ENCODE measurements at places on chromosomes 5 and 9.

- DNase-seq = peak; percentile 61
Observed at GRCh38 chr5:135488727-135489465, 36.7 kb upstream of the TIFAB start.

- DNase-seq = peak; percentile 82
Observed at GRCh38 chr5:40410964-40411635, 268.6 kb upstream of the PTGER4 start.

DNA sequence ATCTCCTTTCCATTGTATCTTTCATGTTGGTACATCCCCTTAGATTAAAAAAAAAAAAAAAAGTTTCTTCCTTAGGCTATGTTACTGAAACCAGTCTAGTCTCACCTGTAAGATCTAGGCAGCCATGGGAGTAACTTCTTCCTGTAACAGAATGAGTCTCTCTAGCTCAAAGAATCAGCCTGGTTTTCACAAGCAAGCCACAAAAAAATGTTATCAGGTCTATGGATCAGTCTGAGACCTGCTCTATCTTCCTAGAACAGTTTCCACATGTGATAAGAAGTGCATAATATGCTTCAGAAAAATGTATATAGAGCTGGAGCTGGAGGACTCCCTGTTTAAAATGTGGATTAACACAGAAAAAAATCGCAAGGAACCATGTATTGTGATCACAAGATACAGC lies 53.8 kb downstream of the ARRDC3 start:
- DNase-seq = no peak

GRCh38 chr5:76715736-76716455 lies at the start of gene F2R:
Gene F2R, plus strand, starts transcription at chr5:76716126. Its CDS starts 182 bp downstream, at chr5:76716308.
- peak; percentile 78 for DNase-seq

DNA sequence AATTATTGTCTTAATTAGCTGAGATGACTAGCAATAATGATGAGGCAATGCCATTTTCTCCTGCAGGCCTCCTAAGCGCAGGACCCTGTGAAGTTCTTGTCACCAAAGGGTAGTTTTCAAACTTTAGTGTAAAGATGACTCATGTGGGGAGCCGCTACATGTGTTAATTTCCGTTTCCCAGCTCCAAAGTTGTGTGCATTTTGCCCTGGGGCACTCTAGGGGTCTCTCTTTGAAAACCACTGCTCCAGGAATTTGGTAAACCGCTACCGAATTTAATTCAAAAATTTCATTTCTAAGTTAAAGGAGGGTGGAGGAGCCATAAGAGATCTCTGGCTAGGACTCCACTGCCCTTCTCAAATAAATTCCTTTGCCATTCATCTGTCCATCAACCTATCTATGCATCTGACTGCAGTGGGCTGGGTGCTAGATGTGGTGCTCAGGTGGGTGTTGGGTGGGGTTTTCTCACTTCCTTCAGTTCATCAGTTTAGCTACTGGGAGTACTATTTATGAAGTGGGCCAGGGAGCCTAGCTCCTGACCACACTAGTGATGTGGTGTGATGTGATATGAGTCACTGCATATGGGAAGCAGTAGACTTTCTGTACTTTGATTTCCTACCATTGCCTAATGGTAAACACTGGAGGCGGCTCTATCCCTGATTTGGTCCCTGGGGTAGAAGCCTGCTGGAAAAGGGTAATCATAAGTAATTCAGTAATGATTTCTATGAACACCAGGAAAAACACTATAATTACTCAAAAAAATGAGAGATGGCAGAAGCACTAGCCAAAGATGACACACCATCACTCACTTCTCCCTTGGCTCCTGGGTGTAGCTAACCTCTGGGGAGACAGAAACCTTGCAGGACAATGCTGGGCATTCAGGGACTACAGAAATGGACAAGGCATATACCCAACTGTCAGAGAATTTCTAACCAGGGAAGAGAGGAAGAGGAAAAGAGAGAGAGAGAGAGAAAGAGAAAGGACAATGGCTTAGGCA lies 4.0 kb upstream of the ZSWIM6 start:
- DNase-seq = peak; percentile 86

DNA sequence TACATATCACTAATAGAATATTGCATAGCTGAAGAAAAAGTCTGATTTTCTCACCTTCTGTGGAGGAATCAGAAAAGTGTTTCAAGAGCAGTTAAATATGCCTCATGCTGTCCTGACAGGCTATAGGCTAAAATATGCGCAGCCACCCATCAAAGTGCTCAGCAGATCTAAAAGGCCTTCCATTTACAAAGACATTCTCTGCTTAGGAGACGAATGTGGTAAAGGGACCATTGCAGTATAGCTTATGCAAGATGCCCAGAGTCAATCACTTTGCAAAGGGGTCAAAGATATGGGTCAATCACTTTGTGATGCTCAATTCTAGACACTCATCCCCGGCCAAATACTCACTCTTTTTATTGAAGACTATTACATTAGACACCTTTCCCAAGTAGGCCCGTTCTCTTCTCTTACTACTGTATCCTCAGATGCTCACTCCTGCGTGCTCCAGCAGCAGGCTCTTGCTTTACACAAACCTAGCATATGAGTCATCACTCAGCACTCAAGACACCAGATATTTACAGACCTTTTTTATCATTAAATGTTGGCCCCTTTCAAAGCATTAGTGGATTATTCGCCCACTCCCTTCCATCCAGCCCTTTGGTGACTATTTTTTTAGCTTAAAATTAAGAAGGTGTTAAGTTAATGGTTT lies 568.2 kb upstream of the CDH18 start:
- peak; percentile 30 for DNase-seq

DNA sequence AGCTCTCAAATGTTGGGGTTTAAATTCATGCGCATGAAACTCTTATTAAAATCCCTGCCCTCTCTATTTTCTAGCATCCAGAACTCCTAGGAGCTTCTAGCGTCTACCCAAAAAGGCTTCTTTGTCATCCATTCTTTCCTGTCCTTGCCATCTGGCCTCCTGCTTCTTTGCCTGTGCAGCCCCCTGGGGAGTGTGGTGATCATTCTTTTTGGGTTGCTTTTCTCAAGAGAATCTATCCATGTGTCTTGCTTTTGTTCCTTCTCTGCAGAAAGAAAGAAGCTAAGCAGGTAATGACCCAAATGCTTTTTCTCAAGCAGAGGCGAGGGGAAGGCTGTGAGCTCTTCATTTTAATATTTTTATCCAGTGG lies 26.6 kb downstream of the SKP2 start:
- DNase-seq = no peak

DNA sequence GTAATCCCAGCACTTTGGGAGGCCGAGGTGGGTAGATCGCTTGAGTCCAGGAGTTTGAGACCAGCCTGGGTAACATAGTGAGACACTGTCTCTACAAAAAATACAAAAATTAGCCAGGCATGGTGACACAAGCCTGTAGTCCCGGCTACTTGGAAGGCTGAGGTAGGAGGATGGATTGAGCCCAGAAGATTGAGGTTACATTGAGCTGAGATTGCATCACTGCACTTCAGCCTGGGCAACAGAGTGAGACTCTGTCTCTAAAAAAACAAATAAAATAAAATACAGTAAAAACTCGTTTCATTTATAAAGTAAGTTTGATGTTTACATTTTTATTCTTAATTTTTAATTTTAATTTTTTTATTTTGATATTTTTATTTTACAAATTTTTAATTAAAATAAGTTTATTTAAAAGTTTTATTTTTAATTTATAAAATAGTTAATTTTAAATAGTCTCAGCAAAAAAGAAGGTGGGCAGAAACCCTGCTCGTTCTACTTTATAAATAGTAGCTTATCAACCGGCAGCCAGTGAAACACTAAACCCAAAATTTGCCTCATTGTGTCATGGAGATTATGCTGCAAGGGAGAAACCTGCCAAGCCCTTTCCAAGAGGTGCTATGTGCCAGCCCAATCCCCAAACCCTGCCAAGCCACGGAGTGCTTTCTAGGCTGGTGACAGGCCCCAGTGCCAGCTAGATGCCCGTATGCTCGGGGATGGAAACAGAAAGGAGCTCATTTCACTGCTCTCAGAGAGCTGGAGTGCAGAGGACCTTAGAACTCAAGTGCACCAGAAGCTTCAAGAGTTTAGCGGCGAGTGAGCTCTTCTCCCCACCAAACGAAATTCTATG lies 38.9 kb downstream of the SERINC5 start:
- DNase-seq = peak; percentile 52

DNA sequence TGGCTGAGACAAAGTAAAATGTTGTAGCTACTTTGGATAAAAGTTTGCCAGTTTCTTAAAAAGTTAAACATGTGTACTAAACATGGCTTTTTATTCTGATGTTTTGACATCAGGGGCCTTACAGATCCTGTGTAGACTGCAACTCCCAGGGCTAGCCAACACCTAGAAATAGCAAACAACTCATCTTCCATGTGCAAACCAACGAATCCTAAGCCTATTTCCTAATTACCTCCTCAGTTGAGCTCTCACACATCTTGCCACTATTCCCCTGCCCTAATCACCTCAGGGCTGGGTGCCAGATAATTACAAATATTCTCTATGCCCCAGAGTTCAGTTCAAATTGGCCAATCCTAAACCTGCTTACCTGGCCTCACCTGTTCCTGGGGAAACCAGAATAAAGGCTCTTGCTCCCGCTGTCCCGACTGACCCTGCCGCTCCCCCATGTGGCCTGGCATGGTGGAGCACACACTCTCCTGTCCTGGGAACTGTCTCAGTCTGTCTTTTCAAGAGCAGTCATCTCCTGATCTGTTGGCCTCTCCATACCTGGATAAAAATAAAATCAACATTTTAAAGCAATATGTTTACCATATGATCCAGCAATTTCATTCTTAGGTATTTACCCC lies 37.1 kb upstream of the FAM169A start:
- DNase-seq = no peak

DNA sequence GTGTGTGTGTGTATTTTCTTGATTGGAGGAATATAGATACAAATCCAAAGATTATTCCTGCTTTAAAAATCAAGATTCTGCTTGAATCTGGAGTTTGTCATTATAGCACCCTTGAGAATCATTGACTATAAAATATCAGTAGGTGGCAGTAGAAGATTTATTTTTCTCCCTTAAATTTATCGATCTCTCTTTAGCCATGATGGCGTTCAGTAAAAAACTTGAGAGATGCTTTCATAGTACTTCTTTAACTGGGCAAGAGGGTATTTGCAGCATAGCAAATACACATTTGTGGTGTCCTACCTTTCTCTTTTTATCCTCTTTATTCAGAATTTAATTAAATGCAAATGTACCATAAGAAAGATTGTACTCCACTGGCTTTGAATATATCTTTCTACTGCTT lies 307.7 kb downstream of the ADGRV1 start:
- peak; percentile 56 for DNase-seq

DNA sequence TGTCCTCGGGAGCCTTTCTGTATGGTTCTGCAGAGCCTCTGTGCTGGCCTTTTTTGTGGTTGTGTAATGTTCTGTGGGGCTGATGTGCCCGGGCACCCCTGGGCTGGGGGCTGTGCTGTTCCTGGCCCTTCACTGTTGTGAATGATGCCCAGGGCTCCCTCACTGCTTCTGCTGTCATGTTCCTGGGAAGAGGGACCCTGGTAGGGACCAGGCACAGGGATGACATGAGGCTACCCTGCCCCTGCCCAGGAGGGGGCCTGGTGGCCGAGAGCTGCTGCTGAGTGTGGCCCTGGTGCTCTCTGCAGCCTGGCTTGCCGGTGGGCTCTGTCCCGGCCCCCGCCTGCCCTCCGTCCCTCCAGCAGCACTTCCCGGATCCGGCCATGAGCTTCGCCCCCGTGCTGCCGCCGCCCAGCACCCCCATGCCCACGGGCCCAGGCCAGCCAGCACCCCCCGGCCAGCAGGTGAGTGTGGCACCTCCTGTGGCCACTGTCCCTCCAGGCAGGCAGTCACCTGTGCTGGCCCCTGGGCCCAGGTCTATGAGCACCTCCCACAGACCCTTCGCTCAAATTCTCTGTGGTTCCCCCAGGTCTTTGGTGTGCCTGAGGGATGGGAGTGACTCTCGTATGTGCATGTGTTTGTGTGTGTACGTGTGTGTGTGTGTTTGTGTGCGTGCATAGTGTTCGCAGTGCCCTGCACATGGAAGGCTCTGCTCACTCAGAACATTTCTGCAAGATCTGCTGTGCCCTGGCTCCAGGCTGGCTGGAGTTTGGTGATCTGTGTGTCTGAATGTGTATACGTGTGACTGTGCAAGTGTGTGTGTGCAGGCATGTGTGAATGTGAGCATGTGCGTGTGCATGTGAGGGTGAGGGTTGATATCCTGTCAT lies 72.3 kb downstream of the WNK2 start:
- DNase-seq = no peak

DNA sequence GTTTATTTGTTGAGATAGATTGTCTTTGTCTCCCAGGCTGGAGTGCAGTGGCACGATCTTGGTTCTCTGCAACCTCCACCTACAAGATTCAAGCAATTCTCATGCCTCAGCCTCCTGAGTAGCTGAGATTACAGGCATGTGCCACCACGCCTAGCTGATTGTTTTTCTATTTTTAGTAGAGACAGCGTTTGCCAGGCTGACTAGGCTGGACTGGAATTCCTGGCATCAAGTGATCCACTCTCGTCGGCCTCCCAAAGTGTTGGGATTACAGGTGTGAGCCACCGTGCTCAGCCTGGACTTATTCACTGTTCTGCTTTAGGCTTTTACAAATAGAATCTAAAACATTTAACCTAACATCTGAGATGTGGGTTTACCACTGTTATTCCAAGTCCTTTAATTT lies 91.3 kb downstream of the COMMD10 start:
- DNase-seq = peak; percentile 0

DNA sequence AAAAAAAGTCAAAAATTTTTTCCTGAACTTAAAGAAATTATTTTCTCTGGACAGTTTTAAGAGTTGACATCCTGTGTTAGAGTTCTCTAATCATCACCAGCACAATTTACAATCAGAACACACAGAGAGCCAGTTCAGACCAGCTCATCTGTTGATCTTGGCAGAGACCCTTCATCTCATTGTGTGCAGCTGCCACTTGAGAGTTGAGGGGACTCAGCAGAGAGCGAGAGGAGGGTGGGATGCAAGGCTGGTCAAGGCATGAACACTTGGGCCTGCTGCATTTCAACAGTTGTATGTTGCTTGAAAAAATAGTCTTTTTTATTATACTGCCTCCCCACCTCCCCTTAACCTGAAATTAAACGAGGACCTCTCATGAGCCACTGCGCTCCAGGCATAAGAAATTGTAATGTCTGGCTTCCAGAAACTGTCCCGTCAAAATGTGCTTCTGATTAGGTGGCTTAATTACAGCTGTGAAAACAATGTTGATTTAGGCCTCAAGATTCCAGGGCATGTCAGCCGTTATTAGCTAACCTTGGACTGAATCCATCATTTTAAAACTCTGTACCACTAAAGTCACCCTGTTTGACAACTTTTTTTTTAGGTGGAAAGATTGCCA lies 383.6 kb downstream of the CCDC171 start:
- peak; percentile 63 for DNase-seq

Measured in fibroblast of the aortic adventitia (primary cell).